ENCODE measurements at places on chromosomes 5 and 9.

DNA sequence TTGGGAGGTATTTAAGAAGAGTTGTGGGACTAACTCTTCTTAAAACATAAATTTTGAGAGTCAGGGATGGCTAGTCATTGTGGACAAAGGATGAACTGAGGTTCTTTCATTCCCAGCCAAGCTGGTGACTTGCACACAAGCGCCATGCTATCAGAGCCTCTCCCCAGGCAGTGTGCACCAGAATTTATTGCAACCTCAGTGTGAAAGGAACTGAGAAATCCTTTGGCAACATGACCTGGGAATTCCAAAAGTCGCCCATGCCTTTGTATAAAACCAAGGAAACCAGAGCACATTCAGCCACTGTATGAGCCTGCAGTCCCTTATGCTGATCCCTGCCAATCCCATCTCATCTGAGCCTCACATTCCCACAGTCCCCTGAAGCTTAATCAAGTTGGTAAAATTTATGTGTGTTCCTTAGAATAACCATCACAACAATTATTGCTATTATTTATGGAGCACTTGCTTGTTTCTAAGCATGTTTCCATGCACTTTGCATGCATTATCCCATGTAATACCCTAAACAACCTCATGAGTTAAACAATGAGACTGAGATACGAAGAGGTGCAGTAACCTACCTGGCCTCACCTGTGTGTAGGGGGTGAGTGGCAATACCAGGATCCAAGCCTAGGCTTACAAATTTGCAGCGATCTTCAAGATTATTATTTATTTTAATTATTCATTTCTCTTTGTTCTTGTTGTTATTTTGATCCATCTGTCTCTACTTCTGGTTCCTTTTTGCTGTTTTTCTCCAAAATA lies 116.4 kb downstream of the NTRK2 start:
- DNase-seq: no peak

- no peak for DNase-seq
Observed at GRCh38 chr9:70688704-70689103, 274.2 kb upstream of the KLF9 start.

DNA sequence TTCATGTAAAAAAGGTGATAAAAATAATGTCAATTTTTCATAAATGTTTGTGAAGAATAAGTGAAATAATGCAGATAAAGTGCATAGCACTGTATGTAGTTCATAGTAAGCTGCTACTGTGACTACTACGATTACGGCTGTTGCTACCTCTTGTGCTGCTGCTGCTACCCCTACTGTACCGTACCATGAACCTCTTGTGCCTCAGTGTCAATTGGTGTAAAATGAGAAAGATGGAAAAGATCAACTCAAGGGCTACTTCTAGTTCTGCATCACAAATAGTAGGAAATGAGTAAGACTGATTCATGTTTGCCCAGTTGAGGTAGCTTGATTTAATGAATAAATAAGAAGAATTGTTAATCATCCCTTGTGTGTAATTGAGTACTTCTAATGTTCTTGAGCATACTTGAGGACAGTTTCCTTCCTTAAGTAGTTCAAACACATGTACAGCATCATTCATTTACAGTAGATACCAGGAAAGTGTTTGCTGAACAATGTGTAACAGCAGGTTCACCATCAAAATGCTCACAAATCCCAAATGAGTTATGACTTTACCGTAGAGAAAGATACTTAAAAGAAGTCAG lies 200.0 kb upstream of the ATP10B start:
- no peak for DNase-seq

GRCh38 chr5:113447498-113448050 lies 12.8 kb upstream of the TSSK1B start:
- DNase-seq: peak; percentile 22
